ENCODE measurements at places on chromosomes 1 and 21.

GRCh38 chr1:53001128-53001527 lies 60.9 kb upstream of the PODN start:
- no peak for DNase-seq

- DNase-seq = no peak
These were observed 184.0 kb downstream of the CDC7 start for GRCh38 chr1:91684481-91685196.

GRCh38 chr1:1250786-1251284 lies 4.3 kb upstream of the C1QTNF12 start:
- no peak for DNase-seq

- DNase-seq = no peak
These were observed 1373.7 kb downstream of the BRINP3 start for GRCh38 chr1:189103956-189104355.

DNA sequence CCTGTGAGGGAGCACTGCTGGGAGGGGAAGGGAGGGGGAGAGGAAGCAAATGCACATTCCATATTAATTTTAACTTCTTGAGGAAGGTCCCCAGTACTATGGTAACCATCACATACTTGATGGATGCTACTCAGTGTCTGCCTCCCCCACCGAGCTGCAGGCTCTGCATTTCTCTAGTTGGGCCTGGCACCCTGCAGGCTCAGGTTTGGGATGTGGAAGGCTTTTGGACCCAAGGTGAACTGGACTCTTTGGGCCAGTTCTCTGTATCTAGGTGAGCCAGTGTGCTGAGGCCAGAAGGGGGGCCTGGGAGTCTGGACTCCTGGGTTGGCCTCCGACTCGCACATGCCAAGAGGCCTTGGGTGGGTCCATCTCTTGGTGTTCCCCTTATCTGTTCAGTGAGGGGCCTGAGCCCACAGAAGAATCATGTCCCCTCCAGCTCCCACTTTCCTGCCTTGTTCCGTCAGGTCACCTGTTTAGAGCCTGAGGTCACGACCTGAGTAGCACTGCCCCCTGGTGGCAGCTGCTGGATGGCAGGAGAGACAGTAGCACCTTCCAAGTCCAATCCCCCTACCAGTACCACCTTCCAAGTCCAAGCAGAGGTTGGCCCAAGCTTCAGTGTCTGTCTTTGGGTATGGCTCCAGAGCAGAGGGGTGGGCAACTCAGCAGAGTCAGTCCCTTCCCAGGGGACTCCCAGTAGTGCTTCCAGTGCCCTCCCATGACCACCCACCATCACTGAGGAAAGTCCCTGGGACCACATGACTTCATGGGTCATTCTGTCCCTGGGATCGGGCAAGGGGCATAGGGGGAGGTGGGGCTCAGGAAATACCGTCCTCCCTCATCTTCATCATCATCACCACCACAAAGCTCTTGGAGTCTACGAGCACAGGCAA lies 241.8 kb downstream of the TRABD2B start:
- DNase-seq = no peak

DNA sequence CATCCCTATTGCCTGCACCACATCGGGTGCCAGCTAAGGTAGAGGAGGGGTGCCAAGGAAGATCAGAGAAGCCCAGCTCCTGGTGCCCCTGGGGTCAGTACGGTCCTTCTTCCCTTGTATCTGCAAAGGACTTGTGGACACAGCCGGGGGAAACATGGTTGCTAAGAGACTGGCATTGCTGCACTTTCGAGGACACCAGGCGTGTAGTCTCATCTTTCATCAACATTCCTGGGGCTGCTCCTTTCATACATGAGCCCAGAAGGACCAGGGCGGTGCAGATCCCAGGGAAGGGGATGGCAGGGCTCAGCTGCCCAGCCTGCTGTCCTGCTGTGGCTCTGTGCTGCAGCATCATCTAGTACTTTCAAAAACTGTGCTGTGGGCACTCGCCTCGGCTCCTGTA lies 61.0 kb downstream of the RUNX1 start:
- peak; percentile 51 for DNase-seq

DNA sequence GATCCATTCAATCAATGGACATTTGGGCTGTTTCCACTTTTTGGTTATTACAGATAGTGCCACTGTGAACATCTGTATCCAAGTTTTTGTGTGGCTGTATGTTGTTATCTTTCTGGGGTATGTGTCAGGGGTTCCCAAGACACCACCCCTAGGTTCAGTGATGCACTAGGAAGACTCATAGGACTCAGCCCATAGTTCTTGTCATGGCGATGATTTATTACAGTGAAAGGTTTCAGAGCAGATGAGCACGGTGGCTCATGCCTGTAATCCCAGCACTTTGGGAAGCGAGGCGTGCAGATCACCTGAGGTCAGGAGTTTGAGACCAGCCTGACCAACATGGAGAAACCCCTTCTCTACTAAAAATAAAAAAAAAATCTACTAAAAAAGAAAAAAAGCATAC lies 64.1 kb downstream of the MAN1C1 start:
- DNase-seq = no peak

GRCh38 chr1:247376659-247377058 lies 39.3 kb upstream of the NLRP3 start:
- DNase-seq = no peak

DNA sequence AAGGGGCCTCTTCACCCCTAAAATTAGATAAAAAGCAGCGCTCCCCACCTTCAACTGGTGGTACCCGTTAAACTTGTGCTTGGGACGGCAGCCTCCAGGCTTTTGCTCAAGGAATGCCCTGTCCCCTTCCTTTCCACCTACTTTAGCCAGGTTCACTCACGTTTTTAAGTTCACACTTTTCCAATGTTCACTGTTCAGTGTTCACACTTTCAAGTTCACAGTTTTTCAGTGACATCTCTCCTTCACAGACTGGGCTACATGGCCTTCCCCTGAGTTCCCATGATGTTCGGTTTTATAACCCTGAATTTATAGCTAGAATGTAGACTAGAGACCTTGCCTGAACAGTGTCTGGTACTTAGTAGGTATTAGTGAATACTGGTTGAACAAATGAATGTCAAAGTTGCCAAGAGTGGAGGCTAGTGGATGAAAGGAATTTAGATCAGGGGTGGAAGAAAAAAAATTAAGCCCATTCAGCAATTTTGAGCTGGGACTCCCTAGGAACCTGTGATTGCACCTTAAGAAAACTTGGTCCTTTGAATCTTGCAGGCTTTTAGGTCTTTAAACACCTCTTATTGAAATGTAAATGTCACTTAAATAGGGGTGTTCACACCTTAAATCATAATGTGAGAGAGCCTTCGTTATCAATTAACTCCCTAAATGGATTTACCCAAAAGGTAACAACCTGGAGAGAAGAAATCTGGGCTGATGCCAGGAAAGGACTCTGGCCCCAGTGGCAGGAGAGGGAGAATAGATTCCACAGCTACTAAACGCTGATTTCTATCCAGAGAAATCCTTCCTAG lies 12.3 kb downstream of the BTG2 start:
- no peak for DNase-seq

DNA sequence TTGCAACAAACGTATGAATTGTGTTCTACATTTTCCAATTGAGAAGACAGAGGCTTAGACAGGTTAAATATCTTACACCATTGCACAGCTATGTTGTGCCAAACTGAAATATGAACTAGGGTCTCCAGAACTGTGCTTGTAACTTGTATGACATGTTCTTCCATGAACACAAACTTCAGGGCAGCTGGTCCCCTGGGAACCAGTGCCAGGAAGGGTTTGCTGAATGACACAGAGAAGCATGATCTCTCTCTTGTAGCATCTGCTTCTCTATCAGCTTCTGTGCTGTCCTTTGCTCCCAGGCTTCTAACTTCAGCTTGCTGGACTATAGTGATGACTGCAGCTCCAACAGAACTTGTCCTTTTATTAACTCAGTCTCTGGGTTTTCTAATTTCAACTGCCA lies 385.5 kb downstream of the SIPA1L2 start:
- no peak for DNase-seq

GRCh38 chr1:179300112-179300511 lies 6.5 kb downstream of the SOAT1 start:
- no peak for DNase-seq

DNA sequence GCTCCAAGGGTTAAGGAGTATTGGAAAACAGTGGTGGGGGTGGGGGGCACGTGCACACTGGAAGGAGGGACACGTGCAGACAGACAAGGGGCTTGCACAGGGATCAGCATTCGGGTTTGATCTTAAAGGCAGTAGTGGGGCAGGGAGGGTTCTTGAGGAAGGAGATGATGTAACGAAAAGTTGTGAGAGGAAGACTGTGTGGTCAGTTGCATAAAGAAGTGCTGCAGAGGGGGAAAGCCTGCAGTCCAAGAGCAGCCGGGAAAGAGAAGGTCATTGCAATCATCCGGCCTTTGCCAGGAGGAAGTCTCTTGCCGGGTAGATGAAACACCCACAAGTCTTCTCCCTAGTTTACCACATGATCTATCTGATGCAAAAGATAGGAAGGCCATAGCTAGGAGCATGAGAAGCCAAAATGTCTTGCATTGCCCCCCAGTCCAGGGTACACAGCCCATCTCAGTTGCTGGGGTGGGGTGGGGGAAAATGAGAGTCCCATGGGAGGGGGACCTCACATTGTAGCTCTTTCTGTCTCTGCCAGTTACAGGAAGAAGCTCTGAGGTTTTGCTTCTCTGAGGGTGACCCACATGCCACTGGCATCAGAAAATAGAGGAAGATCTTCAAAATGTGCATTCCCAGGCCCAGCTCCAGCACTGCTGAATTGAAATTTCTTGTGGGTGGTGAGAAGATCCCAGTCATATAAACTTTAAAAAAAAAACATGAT lies 202.5 kb upstream of the RAB4A start:
- no peak for DNase-seq

- DNase-seq = no peak
These were observed 45.3 kb upstream of the KCNE1 start for GRCh38 chr21:34557261-34557660.

DNA sequence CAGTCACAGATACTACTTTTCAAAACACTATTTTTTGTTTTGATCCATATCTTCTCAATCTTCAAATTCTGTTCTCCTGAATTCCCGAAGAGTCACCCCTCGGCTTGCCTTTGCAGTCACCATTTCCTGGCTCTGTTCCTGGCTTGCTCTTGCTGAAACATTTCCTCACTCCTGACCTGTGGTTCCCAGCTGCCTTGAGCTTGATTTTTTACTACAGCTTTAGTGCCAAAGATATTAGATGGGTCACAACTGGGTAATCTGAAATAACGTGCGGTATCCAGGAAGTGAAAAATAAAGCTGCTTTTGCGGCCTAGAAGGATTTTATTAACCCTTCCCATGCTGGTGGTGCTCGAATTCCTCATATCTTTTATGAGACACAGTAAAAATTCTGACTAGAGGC lies 318.8 kb downstream of the PCP4 start:
- DNase-seq = peak; percentile 72

- no peak for DNase-seq
These were observed 36.5 kb downstream of the KCNK2 start for GRCh38 chr1:215119056-215119455.

DNA sequence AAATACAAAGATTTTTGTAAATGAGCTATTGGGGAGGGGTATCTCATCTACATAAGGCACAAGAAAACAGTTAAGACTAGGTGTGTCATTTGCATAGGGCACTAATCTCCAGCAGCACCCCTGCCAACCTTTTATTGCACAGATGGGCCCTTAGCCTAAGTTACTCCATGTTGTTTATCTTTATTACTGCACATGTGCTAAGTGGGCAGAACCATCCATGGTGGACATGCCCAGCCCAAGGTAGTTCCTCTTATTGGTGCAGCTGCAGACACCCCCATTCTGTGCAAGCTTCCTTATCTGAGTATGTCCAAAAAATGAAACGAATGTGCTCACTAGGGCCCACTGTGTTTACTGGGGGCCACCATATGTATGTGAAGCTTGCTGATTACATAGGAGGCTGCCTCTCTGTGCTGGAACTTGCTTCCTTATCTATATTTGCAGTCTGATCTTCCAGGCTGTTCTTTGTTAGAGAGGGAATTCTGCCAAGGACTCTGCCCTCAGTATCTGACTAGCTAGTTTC lies 77.3 kb upstream of the NEK7 start:
- no peak for DNase-seq

DNA sequence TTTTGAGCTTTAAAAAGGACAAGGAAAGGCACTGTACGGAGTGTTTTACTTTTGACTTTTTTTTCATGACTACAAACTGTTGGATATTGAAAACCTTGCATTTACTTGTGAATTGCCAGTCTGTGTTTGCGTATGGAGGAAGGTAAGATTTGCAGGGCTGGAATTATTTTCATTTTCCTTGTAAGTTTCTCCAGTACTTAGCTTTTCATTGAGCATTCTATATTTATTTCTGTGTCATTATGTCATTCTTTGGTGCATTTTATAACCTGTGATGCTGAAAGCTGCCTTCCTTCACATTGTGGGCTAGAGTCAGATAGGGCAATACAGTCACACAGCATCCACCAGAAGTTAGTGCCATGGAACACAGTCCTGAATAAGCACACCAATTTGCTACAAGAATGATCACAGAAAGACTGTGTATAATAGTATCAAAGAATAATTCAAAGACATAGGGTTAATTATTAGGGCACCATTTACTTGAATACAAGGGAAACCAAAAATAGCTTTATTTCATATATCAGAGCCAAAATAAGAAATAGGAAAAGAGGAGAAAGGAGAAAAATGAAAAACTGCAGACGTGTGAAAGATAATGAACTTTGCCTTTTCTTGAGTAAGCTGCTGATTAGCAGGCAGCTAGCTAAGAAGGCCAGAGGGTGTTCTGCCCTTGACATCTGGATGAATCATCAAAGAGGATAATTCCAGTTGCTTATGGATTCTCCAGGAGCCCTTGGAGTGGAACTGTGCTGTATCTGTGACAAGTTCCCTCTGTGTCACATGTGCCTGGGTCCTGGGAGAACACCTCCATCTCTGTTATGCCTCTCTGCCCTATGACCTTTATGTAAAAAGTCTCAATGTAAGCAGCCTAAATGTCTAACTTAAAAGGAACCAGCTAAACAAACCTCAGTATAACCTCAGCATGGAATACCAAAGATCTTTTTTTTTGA lies 8.0 kb upstream of the FAM20B start:
- no peak for DNase-seq

DNA sequence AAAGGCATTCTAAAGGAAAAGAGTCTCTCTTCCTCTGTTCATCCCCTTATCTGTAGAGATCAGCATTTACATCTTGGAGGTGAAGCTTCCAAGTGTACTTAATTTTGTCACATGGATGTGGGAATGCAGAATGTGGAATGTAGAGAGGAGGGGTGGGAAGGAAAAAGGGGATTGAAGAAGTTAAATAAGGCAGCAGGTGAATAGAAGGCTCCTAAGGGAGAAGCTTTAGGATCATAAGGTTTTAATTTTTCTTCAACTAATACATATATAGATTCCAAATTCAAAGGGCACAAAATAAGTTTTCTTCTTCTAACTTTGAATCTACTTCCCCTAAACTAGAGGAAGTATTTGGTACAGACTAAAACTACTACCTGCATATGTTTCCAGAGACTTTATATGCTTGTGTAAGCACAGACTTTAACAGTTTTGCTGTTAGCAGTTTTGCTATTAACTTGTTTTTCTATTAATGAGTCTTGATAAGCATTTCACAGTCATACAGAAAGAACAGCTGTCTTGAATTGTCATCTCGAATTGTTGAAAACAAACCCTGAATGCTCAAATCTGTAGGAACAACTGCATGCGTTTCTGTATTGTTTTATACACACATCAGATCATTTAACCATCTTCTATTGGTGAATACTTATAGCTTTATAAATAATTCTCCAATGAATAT lies 12.7 kb downstream of the TENT5C start:
- DNase-seq = no peak

- no peak for DNase-seq
These were observed 5.7 kb downstream of the AGMAT start for GRCh38 chr1:15578921-15579682.

Measured in left kidney (tissue), 8 donors.